ENCODE measurements at places on chromosomes 1 and 21.

DNA sequence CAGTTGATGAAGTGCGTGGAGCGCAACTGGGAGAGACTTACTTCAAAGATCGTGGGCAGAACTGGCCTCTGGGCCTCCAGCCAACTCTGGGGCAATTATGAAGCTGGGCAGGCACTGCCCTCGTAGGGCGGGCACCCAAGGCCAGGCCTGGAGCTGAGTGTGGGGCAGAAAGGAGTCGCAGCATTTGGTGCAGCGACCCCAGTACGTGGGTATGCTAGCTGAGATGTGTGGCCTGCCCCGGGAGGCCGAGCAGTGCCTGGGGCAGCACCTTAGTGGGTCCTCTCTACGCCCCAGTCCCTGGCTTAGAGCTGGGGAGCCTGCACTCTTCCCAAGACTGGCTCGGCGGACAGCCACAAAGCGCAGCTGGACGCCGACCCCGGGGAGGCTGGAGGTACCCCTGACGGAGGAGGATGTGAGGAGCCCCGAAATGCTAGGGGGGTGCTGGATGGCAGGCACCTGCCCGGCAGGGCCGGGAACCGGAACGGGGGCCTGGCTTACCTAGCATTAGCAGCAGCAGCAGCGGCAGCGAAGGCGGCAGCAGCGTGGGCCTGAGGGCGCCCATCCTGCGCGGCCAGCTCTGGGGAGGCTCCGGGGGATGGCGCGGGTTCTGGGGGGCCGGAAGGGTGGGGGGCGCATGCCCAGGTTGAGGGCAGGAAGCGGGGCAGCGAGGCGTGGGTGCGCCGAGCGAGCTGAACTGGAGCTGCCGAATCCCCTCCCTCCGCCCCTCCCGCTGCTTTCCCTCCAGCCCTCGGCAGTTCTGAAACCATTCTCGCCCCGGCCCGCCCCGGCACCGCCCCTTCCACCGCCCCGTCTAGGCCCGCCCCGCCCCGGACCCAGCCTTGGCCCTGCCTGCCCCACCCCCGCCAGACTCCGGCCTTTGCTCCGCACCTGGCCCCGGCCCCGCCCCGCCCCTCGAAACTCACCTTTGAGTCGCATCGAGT lies at the start of gene IGSF8:
TSS of gene IGSF8 (minus strand) at position 709 of the 941 bp plus-strand sequence. CDS start at position 562, 147 bp downstream.
- DNase-seq, result no peak

DNA sequence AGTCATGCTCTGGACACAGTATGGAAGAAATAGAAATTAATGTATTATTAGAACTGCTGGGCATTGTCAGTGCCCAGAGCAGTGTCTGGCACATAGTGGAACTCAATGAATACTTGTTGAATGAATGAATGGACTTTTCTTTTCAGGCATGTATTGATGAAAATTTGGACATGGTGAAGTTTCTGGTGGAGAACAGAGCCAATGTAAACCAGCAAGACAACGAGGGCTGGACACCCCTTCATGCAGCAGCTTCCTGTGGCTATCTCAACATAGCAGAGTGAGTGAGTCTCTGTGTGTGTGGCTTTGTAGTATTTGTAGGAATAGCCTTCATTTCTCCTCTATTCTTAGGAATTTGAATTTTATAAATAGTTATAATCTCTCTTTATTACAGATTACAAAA lies 68.1 kb downstream of the PPP1R12B start:
- DNase-seq, result no peak

- no peak for DNase-seq
Observed at GRCh38 chr1:180415236-180415848, 87.0 kb downstream of the ACBD6 start.

DNA sequence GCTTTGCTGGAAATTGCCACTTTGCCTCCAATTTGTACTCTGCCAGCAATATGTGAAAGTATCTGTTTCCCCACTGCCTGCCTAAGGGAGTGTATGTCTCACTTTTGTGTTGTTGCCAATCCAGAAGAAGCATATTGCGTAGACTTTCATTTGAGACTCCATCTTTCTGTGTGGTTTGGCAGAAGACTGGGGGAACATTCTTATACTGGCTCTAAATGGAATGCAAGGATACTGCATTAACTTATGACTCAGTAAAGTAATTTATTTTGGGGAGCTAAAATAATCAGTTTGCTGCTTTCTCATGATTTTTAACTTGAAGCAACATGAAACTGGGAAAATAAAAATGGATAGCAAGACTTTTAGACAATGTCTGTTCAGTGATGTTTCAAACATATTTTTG lies 107.7 kb upstream of the TMPRSS2 start:
- DNase-seq, result no peak

GRCh38 chr1:201958348-201958747 lies 3.0 kb downstream of the TIMM17A start:
- DNase-seq, result no peak

DNA sequence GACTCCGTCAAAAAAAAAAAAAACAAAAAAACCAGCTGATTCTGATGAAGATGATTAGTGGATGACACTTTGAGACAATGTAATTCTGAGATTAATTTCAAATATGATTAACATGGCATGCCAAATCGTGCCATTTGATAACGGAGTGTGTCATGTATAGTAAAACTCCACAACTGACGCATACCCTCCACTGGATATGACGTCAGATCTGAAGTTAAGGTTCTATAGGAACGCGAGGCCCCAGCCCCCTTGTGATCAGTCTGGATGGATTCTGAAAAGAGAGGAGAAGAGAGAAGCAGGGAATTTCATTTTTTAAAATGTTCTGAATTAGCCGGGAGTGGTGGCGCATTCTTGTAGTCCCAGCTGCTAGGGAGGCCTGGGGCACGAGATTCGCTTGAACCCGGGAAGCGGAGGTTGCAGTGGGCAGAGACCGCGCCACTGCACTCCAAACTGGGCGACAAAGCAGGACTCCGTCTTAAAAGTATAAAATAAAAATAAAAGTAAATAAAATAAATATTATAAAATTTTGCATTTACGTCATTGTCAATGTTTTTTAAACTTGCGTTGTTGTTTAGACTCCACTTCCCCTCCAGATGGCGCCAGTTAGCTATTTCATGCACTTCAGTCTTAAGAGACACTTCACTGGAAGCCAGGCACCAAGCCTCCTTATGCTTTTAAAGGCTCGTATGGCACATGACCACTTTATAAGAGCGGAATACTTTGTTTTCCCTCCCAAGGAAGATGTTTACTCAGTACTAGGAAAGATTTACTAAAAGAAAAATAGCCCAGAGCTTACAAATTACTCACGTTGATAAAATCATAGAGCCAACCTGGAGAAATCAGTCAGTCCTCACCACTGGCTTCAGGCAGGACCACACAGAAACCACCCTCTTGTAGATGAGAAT lies 65.5 kb downstream of the UBE2U start:
- peak; percentile 81 for DNase-seq

DNA sequence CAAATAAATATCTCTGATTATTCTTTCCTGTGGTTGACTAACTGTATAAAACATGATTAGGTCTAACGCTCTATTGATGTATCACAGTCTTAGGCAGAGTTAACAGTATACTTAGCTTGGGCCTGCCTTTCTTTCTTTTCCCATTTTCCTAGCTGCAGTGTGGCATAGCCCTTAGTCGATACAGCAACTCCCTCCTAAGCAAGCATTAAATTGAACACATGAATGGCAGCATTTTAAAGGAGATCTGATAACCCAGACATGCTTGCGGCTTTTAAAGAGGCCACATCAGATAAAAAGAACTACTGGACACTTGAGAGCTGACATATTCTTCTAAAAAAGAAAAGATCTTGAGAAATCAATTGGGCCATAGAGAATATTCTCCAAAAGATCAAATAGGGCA lies 312.0 kb upstream of the TMPRSS15 start:
- DNase-seq, result no peak

- DNase-seq, result no peak
Observed at GRCh38 chr21:31236528-31236927, 107.5 kb downstream of the TIAM1 start.

DNA sequence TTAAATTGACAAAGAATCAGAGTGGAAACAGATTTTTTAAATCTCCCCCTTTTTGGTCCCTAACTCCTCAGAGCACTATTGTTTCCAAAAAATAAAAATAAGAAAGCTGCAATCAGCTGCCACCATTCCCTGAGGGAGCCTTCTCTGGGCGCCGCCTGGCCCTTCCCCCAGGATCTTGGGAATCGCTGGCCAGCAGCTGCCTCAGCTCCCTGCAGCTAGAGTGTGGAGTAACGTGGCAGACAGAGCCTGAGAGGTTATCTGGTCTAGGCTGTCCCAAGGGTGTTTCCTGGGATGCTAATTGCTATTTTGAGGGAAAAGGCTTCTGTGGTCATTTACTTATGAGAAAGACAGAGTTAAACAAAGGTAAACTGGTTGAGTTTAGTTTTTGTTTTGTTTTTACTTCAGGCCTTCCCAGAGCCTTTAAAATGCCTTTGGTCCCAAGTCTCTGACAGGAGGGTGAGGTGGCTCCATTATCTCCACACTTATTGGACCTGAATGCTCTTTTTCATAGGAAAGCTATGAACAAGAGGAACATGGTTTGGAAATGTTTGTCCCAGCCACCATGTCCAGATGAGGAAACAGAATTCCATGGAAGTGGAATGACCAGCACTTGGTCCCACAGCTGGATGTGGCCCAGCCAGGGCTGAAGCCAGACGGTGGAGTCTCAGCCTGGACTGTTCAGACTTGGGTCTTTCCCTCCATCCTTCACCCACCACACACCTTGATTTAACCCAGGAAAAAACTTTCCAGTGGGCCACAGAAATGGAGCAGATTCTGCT lies 14.1 kb upstream of the KIAA1614 start:
- no peak for DNase-seq

DNA sequence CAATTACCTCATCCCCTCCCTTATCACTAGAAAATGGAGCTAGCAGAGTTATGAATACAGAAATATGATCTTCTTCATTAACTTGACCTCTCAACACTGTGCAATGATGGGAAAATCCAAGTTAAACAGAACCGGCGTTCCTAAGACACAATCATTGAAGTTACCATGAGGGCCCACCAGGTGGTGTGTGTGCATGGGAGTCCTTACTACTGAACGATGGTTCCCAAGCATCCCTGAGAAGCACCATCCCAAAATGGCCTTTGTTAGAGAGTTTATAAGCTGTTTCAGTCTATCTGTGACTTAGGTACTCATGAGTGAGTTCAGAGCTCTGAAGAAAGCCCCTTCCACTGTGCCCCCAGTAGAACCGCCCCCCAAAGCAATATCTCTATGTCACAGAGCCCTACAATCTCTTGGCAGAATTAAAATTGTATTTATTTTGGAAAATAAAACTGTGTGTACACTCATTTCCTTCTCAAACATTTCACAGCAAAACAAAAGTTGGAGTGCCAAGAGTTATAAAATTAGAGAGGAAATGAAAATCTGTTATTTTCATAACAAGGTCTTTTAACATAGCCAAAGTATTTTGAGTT lies 56.8 kb downstream of the PLD5 start:
- DNase-seq, result no peak

All from right renal pelvis (tissue), 4 donors.